ENCODE measurements at places on chromosomes 2 and 18. TPM values are rescaled to one million over a fixed set of nuclear protein-coding genes. Genes with fewer than 3 reads are reported as not detected.

- H3K36me3 ChIP-seq, result no peaks in the 10 kb centered on the region
- no peaks in the 10 kb centered on the region for H3K27me3 ChIP-seq
- peak overlapping the region; percentile 98 for H3K27ac ChIP-seq
- H3K4me1 ChIP-seq, result peaks cover 16% of the 10 kb centered on the region
- peak overlapping the region; percentile 90 for H3K4me3 ChIP-seq
These were observed 2.1 kb downstream of the SLC39A10 start for GRCh38 chr2:195659114-195659513.

GRCh38 chr2:136008205-136008865 is 22.9 kb upstream of the DARS1 start:
- DNase-seq, result no peak
- H3K4me3 ChIP-seq, result no peak overlapping the region
- no peaks in the 10 kb centered on the region for H3K36me3 ChIP-seq
- no peaks in the 10 kb centered on the region for H3K27me3 ChIP-seq

GRCh38 chr18:76232010-76232409 is 263.0 kb downstream of the ZNF516 start:
- no peak for DNase-seq
- H3K4me3 ChIP-seq, result no peak overlapping the region
- no peaks in the 10 kb centered on the region for H3K4me1 ChIP-seq
- H3K27ac ChIP-seq, result no peak overlapping the region
- H3K27me3 ChIP-seq, result no peaks in the 10 kb centered on the region
- no peaks in the 10 kb centered on the region for H3K36me3 ChIP-seq

- H3K27me3 ChIP-seq, result no peaks in the 10 kb centered on the region
- H3K4me1 ChIP-seq, result no peaks in the 10 kb centered on the region
- no peak overlapping the region for H3K27ac ChIP-seq
These were observed 258.9 kb downstream of the METTL4 start for GRCh38 chr18:2312440-2312839.

DNA sequence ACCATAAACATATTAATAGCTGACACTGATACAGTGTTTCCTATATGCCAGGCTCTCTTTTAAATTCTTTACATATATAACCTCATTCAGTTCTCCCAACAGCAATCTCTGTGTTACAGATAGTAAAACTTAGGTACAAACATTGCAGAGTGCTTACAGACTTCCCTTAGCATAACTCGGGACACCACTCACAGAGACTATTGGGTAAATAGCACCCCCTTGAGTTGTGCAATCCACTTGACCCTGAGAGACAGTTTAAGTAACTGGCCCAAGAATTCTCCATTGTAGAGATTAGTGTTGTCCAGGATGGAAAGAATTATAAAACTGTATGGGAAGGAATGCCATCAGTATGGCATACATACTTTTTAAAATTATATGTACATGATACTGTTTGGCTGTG is 110.1 kb downstream of the POLE4 start:
- H3K27me3 ChIP-seq, result no peaks in the 10 kb centered on the region
- no peak overlapping the region for H3K4me3 ChIP-seq
- no peak for DNase-seq
- no peaks in the 10 kb centered on the region for H3K36me3 ChIP-seq
- H3K27ac ChIP-seq, result no peak overlapping the region

- no peak overlapping the region for H3K4me3 ChIP-seq
- no peaks in the 10 kb centered on the region for H3K36me3 ChIP-seq
- H3K27ac ChIP-seq, result no peak overlapping the region
These were observed 18.0 kb downstream of the FBXO41 start for GRCh38 chr2:73266061-73266901.

DNA sequence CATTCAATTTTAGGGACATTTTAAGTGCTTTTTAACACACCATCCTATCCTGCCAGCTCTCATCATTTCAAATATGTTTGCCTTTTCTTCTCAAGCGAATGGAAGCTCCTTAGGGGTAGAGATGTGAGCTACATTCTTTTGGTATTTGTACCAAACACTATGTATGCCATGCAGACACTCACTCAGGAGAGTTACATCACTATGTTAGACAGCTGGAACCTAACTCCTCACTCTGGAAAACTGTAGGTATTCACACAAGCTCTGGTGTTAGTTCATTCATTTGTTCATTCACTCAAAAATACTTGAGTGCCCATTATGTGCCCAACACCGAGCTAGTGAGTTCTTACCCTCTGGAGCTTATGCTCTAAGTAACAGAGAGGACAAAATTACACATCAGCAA is 26.4 kb upstream of the RNU4ATAC start:
- H3K27ac ChIP-seq, result no peak overlapping the region
- no peak overlapping the region for H3K4me3 ChIP-seq
- no peaks in the 10 kb centered on the region for H3K27me3 ChIP-seq
- DNase-seq, result no peak

DNA sequence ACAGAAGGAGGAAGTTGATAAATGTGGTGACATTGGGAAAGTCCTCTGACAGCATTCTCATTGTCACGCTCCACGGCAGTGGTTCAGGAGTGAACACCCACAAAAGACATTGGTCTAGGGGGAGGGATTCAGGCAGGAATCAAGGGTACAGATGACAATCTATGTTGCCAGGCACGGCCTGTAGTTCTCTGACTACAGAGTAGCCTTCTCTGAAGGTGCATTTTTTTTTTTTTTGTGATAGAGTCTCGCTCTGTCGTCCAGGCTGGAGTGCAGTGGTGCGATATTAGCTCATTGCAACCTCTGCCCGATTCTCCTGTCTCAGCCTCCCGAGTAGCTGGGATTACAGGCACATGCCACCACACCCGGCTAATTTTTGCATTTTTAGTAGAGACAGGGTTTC is 7.4 kb upstream of the MOB1A start:
- H3K27ac ChIP-seq, result no peak overlapping the region
- no peak overlapping the region for H3K4me3 ChIP-seq
- H3K36me3 ChIP-seq, result no peaks in the 10 kb centered on the region
- no peaks in the 10 kb centered on the region for H3K27me3 ChIP-seq
- H3K4me1 ChIP-seq, result no peaks in the 10 kb centered on the region

DNA sequence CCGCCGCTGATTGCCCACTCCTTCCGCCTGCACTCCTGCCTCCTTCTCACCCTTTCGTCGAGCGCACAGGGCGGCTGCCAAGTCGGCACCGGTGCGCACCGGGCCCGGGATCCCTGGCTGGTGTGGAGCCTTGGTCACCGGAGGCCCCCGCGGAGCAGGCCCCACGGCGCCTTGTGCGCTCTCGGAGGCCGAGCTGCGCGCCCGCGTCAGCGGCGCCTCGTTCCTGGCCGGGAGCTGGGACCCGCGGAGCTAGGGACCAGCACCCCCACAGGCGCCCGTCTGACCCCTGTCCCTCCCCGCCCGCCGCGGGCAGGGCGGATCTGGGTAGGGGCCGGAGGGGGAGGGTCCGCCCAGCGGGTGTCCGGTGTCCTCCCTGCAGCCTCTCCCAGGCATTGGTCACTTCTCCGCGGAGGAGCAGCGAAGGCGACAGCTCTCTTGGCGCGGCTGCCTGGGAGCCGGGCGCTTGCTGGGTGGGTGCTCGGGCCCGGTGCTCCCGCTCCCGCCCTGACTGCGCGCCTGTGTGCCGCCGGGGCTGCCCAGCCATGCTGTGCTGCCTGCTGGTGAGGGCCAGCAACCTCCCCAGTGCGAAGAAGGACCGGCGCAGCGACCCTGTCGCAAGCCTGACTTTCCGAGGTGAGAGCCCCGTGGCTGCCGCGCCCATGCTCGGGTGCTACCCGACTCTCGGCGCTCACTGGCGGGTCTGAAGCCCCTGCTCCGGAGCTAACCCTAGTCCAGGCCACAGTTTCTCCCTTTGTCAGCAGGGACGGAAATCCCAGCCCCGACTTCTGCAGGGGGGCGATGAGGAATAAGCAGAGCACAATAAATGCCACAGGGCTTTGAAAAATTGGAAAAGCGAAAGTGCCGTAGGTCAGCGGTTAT is 13.2 kb downstream of the DYSF start:
- no peak overlapping the region for H3K27ac ChIP-seq
- H3K4me1 ChIP-seq, result peaks cover 4% of the 10 kb centered on the region
- no peaks in the 10 kb centered on the region for H3K27me3 ChIP-seq
- peak overlapping the region; percentile 86 for H3K4me3 ChIP-seq

GRCh38 chr2:177165721-177166711 is 46.6 kb upstream of the HNRNPA3 start:
- H3K4me1 ChIP-seq, result peaks cover 43% of the 10 kb centered on the region
- no peaks in the 10 kb centered on the region for H3K27me3 ChIP-seq
- peak overlapping the region; percentile 69 for H3K4me3 ChIP-seq
- no peaks in the 10 kb centered on the region for H3K36me3 ChIP-seq
- DNase-seq, result no peak
- H3K27ac ChIP-seq, result peak overlapping the region; percentile 90

- no peaks in the 10 kb centered on the region for H3K4me1 ChIP-seq
- H3K27ac ChIP-seq, result no peak overlapping the region
- no peaks in the 10 kb centered on the region for H3K27me3 ChIP-seq
- DNase-seq, result no peak
- no peaks in the 10 kb centered on the region for H3K36me3 ChIP-seq
These were observed 3.3 kb upstream of the OSBPL6 start for GRCh38 chr2:178191004-178191508.

GRCh38 chr2:81403508-81403907 is 1099.0 kb upstream of the LRRTM1 start:
- H3K27me3 ChIP-seq, result no peaks in the 10 kb centered on the region
- no peak for DNase-seq
- no peak overlapping the region for H3K27ac ChIP-seq
- H3K4me1 ChIP-seq, result no peaks in the 10 kb centered on the region

GRCh38 chr2:222283634-222284033 is 15.2 kb downstream of the PAX3 start:
- no peaks in the 10 kb centered on the region for H3K4me1 ChIP-seq
- H3K27me3 ChIP-seq, result no peaks in the 10 kb centered on the region
- H3K4me3 ChIP-seq, result no peak overlapping the region
- no peak for DNase-seq
- H3K27ac ChIP-seq, result no peak overlapping the region

GRCh38 chr2:105287692-105288091 is 41.8 kb downstream of the TGFBRAP1 start:
- H3K27me3 ChIP-seq, result no peaks in the 10 kb centered on the region
- H3K36me3 ChIP-seq, result peaks cover 6% of the 10 kb centered on the region
- H3K27ac ChIP-seq, result no peak overlapping the region
- H3K4me1 ChIP-seq, result no peaks in the 10 kb centered on the region
- no peak overlapping the region for H3K4me3 ChIP-seq

DNA sequence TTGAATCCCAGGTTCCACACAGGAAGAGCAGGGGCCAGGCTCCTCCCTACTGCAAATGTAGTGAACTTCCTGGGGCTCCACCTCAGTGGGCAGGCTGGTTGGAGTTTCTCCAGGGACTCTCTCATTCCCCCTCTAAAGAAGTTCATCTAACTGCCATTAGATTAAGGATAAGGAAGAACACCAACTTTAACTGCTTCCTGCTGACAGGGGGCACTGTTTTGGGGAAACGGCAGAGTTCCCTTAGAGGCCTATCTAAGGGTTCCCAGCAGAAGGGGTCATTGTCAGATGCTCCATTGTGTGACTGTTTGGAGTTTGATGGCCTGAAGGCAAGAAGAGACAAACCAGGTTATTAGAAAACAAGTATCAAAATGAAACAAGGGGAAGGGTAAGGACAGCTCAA is 2159.7 kb upstream of the PIK3C3 start:
- H3K4me3 ChIP-seq, result no peak overlapping the region
- no peaks in the 10 kb centered on the region for H3K36me3 ChIP-seq
- no peak for DNase-seq
- H3K27me3 ChIP-seq, result no peaks in the 10 kb centered on the region

DNA sequence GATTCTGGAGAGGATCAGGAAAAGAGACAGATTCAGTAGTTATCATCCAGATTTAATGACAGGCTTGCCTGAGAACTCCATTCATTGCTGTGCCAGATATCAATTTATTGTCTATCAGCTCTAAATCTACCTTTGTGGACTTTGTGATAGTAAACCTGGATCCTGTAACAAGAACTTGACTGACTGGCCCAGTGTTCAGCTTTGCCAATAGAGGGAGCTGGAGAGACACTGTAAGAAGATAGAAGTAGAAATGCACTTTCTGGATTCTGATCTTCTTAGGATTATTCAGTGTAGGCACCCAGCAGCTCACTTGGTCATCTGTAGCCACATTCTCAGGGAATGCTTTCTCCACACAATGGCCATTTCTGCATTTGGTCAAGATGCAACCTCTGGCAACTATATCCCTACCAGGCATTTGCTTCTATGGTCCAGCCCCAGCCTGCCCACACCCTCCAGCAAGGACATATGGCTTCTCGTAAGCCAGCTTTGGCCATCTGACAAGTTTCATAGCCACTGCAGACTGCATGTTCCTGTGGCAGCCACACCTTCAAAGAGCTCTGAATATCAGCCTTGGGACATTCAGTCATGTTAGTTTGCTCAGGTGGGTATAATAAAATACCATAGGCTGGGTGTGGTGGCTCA is 6.1 kb upstream of the SERPINB8 start:
- no peak overlapping the region for H3K4me3 ChIP-seq
- H3K36me3 ChIP-seq, result no peaks in the 10 kb centered on the region
- no peak for DNase-seq
- no peak overlapping the region for H3K27ac ChIP-seq
- H3K4me1 ChIP-seq, result no peaks in the 10 kb centered on the region

GRCh38 chr2:201126308-201127151 is 10.6 kb downstream of the CFLAR start:
- H3K4me3 ChIP-seq, result peak overlapping the region; percentile 60
- no peaks in the 10 kb centered on the region for H3K27me3 ChIP-seq
- H3K4me1 ChIP-seq, result peaks cover 94% of the 10 kb centered on the region
- peak overlapping the region; percentile 64 for H3K27ac ChIP-seq

DNA sequence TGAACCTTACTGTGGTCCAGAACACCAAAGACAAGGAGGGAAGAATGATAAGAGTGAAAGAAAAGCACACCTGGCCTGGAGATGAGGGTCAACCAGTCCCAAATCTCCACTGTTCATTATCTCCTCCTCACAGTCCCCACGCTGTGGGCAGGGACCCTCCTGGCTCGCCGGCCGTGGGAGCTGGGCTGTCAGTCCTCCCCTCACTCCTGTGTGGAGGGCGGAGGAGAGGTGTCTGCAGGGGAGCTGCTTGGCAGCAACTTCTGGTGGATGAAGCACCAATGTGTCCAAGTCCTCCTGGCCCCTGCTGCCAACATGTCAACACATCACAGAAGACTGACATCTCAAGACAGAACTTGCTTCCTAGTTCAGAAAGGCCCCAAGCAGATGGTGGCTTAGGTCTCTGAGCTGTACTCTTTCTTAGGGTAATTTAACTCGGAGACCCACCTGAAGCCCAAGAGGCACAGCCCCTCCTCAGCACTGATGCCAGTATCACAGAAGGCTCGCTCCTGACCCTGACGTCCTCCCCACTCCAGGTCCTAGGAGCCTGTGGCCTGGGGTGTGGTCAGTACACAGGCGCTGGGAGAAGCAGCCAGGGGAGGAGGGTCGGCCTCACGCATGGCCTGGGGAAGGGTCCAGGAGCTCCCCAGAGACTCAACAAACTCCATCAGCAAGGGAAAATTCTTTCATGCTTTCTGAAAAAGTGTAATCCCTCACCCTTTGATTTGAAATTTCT is 54.5 kb downstream of the PARD6G start:
- no peak overlapping the region for H3K27ac ChIP-seq
- H3K27me3 ChIP-seq, result no peaks in the 10 kb centered on the region
- no peak overlapping the region for H3K4me3 ChIP-seq

KLHL41 gene
- total RNA-seq, result 0.28 TPM

ASB18 gene
- not detected for total RNA-seq

GRB14 gene
- 7.9 TPM for total RNA-seq

ATP8B1 gene
- total RNA-seq, result 68.7 TPM

GALNT3 gene
- total RNA-seq, result 3.5 TPM

DSG1 gene
- total RNA-seq, result not detected

MAP2 gene
- total RNA-seq, result 68.8 TPM

WIPF1 gene
- total RNA-seq, result 50.4 TPM

SERPINB4 gene
- not detected for total RNA-seq

CELF4 gene
- total RNA-seq, result not detected

HOXD3 gene
- 1.2 TPM for total RNA-seq

SLC14A1 gene
- total RNA-seq, result 86.2 TPM

Measured in thoracic aorta (tissue), 2 donors.